ENCODE measurements at places on chromosomes 16 and 17. TPM values are rescaled to one million over a fixed set of nuclear protein-coding genes. Genes with fewer than 3 reads are reported as not detected.

DNA sequence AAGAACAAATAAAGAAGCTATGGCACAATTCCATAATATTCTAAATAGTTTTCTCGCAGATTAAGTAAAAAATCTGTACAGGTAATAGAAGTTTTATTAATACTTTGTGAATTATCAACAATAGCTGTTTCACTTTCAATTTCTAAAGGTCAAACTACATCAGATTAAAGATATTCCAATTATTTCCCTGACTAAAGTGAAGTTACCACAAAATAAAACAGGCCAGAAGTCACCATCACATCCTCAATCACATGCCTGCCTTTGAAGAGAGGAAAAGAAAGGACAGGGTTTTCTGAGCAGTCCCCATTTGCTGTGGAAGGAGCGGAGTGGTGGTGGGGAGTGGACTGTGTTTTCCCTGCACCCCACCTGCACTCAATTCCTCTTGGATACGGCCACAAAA is 11.1 kb downstream of the ITFG1 start:
- H3K27me3 ChIP-seq, result no peaks in the 10 kb centered on the region
- no peak overlapping the region for H3K4me3 ChIP-seq
- H3K36me3 ChIP-seq, result peaks cover 54% of the 10 kb centered on the region
- H3K27ac ChIP-seq, result no peak overlapping the region
- no peak for DNase-seq

DNA sequence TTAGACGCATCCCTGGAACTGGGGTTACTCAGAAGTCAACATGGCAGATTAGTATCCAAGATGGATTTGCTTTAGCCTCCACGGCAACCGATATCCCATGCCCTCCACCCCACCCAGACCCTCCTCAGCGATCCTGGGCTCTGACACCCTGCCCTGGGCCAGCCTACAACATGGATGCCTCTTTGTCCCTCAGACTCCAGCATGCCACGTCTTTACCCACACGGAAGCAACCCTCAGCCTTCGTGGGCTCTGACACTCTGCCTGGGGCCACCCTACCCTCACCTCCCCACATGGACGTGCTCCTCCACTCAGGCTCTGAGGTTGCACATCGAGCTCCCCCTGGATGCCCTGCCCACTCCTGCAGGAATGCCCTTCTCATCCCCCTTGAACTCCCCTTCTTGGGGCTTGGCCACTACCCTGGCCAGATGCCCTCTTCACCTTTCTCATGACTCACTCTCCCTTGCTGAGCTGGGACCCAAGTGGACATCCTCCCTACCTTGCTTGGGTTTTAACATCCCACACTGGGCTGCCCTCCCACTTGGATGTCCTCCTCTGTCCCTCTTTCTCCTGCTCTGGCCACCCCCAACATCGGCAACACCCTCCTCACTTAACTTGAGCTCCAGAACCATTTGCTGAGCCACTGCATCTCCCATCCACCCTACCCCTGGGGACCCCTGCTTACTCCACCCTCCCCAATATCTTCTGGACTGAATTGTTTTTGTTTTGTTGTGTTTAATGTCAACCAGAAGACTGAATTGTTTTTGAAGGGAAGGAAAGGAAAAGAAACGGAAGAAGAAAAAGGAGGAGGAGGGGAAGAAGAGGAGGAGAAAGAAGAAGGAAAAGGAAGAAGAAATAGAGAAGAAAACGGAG is 18.3 kb upstream of the TMEM92 start:
- H3K36me3 ChIP-seq, result no peaks in the 10 kb centered on the region
- H3K4me1 ChIP-seq, result no peaks in the 10 kb centered on the region
- H3K4me3 ChIP-seq, result no peak overlapping the region
- no peaks in the 10 kb centered on the region for H3K27me3 ChIP-seq

GRCh38 chr17:81306491-81306890 is 11.4 kb upstream of the SLC38A10 start:
- no peaks in the 10 kb centered on the region for H3K36me3 ChIP-seq
- peaks cover 21% of the 10 kb centered on the region for H3K4me1 ChIP-seq
- no peaks in the 10 kb centered on the region for H3K27me3 ChIP-seq
- H3K4me3 ChIP-seq, result no peak overlapping the region
- DNase-seq, result no peak
- H3K27ac ChIP-seq, result no peak overlapping the region

DNA sequence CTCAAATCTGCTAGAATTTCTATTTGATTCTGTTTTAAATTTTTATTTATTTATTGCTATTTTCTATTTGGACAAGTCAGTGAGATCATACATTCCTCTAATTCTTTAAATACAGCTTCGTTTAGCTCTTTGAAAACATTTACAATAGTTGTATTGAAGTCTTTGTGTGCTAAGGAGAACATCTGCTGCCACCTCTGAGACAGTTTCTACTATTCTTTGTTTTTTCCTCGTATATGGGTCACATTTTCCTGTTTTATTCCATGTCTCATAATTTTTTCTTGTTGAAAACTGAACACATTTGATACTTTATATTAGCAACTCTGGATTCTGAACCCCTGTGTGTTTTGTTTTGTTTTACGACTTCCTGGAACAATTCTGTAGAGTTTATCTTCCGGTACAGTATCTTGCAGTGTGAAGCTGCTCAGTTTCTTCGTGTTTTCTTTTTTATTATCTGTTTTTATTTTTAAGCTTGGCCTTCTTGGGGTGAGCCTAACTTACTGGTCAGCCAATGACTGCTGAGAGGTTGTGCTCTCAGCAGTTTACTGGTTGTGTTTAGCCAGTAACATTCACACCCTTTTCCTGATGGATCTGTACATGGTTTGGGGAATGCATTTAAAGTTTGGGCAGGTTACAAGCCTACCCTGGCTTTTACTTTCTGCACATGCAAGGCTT is 99.0 kb downstream of the CA4 start:
- no peaks in the 10 kb centered on the region for H3K4me1 ChIP-seq
- no peaks in the 10 kb centered on the region for H3K27me3 ChIP-seq

- H3K4me3 ChIP-seq, result no peak overlapping the region
- H3K36me3 ChIP-seq, result peaks cover 54% of the 10 kb centered on the region
- H3K4me1 ChIP-seq, result peaks cover 10% of the 10 kb centered on the region
- no peak for DNase-seq
These were observed 9.2 kb downstream of the DYNC1LI2 start for GRCh38 chr16:66741950-66742808.

DNA sequence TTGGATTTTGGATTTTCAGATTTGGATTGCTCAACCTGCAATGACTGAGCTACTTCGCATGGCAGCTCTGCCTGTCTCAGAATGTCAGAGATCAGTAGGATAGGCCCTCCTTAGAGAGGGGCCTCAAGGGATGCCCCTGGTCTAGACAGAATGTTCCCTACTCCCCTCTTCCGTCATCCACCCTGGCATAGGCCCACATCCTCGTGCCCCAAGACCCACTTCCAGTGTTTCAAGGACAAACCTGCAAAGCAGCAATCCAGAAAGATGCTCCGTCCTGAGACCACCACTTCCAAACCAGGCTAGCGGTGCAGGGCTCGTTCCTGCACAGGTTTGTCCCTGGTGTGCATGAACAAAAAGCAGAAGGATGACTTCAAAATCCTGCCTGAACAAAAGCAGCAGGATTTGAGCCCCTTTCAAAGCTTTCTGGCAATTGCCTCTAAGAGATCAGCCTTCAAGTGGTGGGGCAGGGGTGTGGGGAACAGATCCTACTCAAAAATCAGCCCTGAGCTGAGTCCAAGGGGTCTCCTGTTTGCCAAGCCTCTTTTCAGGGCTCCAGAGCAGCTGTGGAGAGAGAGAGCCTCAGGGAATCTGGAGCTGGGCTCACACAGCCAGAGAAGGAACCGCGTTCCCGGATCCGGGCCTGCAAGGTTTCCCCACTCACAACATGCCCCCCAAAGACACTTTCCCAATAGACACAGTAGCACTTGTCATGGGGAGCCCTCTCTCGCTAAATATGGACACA is 121.1 kb downstream of the SOCS1 start:
- H3K27me3 ChIP-seq, result no peaks in the 10 kb centered on the region
- H3K4me1 ChIP-seq, result peaks cover 16% of the 10 kb centered on the region
- no peak for DNase-seq
- peaks cover 7% of the 10 kb centered on the region for H3K36me3 ChIP-seq
- no peak overlapping the region for H3K27ac ChIP-seq

GRCh38 chr17:41734139-41734948 is at the start of gene HAP1:
Gene HAP1, minus strand, starts transcription at chr17:41734643. Its CDS starts 9 bp downstream, at chr17:41734634.
- no peaks in the 10 kb centered on the region for H3K36me3 ChIP-seq
- peaks cover 16% of the 10 kb centered on the region for H3K4me1 ChIP-seq
- peaks cover 27% of the 10 kb centered on the region for H3K27me3 ChIP-seq
- DNase-seq, result peak; percentile 24

GRCh38 chr17:32487473-32488176 is 832 bp downstream of the CDK5R1 start:
- DNase-seq, result peak; percentile 60
- H3K4me1 ChIP-seq, result peaks cover 58% of the 10 kb centered on the region
- H3K27ac ChIP-seq, result no peak overlapping the region
- no peaks in the 10 kb centered on the region for H3K27me3 ChIP-seq

GRCh38 chr17:68611353-68612208 is 10.4 kb upstream of the FAM20A start:
- H3K36me3 ChIP-seq, result no peaks in the 10 kb centered on the region
- H3K4me3 ChIP-seq, result no peak overlapping the region
- no peaks in the 10 kb centered on the region for H3K4me1 ChIP-seq
- no peak for DNase-seq
- H3K27me3 ChIP-seq, result peaks cover 2% of the 10 kb centered on the region
- H3K27ac ChIP-seq, result no peak overlapping the region

DNA sequence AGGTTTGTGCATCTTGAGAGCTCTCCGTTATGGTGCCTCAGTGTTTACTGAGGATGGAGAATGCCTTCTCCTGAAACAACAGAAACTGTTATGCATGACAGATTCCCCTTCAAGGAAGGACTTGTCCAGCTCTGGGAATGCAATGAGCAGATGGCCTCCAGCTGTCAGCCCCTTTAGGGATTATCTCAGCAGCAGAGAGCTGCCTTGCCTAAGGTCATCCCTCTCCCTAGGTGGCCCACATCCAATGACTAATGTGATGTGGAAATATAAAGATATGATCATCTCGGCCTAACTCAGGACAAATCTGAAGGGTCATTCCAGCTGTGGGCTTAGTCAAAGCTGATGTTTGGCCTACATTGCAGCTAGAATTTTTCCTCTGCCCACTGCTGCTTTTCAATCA is 214.3 kb upstream of the N4BP1 start:
- H3K27ac ChIP-seq, result no peak overlapping the region
- no peaks in the 10 kb centered on the region for H3K36me3 ChIP-seq
- no peaks in the 10 kb centered on the region for H3K27me3 ChIP-seq
- no peak for DNase-seq
- no peak overlapping the region for H3K4me3 ChIP-seq

DNA sequence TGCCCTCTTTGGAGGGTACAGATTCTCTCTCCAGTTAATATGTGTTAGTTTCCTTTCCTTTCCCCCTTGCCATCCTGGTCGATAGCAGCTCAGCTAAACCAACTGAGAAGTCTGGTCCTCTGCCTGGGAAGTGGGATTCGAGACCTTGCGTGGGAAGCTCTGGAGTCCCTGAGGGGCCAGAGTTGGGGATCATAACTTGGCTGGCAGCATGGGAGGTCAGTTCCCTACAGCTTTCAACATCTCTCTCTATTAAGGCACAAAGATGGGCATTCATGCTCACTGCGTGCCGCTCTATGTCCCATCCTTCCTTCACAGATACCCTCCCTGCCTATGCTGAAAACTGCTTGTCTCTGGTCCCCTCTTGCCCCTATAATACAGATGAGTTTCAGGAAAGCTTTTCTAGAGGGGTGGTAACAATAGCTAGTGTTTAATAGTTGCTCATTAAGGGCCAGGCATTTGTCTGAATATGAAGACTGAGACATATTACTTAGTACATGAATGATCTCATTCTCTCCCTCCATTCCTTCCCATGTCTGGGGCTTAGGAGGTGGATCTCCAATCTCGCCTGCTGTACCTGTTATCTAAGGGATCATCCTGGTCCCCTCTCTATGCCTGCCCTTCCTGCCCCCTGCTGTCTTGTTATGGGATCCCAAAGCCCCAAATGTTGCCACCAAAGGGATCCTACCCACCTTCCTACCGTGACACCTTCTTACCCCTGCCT is 10.8 kb downstream of the THRA start:
- peaks cover 56% of the 10 kb centered on the region for H3K4me1 ChIP-seq
- H3K27ac ChIP-seq, result no peak overlapping the region
- no peaks in the 10 kb centered on the region for H3K27me3 ChIP-seq
- peaks cover 9% of the 10 kb centered on the region for H3K36me3 ChIP-seq

GRCh38 chr17:68382582-68383085 is 74.7 kb downstream of the WIPI1 start:
- no peak overlapping the region for H3K27ac ChIP-seq
- no peaks in the 10 kb centered on the region for H3K36me3 ChIP-seq
- H3K4me3 ChIP-seq, result no peak overlapping the region
- H3K4me1 ChIP-seq, result peaks cover 17% of the 10 kb centered on the region
- no peak for DNase-seq

DNA sequence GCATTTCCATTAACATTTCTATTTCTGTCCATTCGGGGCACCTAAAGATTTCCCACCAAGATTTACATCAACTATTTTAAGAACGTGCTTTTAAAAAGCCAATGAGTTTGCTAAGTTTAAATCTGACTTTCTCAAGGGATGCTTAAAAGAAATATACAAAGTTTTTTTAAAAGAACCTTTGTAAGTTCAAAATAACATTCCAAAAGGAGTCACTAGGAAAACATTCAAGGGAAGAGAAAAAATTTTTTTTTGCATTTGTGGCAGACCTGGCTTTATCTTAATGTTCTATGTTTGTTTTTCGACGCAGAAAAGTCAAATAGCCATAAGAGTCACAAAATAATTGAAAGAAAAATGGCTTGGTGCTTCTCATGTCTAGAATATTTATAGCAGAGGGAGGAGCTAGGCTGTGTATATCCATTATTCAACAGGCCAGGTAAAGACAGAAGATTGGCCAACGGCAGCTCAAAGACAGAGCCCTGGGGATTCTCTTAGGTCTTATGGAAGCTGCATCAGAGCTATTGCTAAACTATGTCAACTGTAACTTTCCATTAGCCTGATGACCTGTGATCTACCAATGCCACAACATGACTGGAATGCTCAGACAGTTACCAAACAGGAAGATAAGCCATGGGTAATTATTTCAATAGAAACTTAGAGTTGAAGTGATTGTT is 37.8 kb upstream of the MYOCD start:
- H3K27me3 ChIP-seq, result no peaks in the 10 kb centered on the region
- H3K27ac ChIP-seq, result no peak overlapping the region
- H3K36me3 ChIP-seq, result no peaks in the 10 kb centered on the region

The TBC1D3H gene
- not detected for total RNA-seq

The EPX gene
- total RNA-seq, result not detected

The EVPL gene
- not detected for total RNA-seq

The ZC3H7A gene
- 84.6 TPM for total RNA-seq

The PSMD12 gene
- 58.2 TPM for total RNA-seq

The ABCC11 gene
- total RNA-seq, result 0.30 TPM

The TLCD3B gene
- total RNA-seq, result 1.7 TPM

Data from natural killer cell (primary cell).